Non-pigmented ciliary epithelial cell (primary cell): ENCODE measurements at places on chromosomes 16 and 17.

GRCh38 chr16:87391324-87391949 lies 699 bp upstream of the MAP1LC3B start:
- DNase-seq, result no peak

DNA sequence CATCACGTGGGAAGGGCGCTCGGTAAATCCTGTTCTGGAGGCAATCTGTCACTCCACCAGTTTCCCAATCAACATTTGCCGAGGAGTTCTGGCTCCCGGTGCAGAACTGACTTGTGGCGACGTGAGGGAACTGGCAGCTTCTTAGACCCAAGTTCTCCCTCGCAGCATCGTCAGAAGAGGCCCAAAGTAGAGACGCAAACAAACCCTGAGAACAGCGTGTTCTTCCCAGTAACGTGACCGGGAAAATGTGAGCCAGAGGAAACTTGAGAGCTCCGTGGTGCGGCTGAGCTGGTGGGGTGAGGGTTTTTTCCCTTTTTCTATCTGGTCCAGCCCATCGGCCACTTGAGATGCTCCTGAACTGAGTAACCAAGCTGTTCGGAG lies 158.9 kb upstream of the CACNG5 start:
- DNase-seq, result no peak

DNA sequence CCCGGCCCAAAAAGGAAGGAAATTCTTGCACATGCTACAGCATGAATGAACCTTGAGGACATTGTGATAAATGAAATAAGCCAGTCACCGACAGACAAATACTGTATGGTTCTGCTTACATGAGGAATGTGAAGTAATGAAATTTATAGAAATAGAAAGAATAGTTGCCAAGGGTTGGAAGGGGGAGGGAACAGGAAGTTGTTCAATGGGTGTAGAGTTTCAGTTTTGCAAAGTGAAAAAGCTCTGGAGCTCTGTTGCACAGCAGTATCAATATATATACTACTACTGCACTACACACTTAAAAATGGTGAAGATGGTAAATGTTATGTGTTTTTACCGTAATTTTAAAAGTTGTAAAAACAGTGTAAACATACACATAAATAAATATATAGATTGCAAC lies 43.7 kb downstream of the PKD1L3 start:
- no peak for DNase-seq

GRCh38 chr16:67857547-67858233 lies 10.2 kb upstream of the CENPT start:
- peak; percentile 79 for DNase-seq

DNA sequence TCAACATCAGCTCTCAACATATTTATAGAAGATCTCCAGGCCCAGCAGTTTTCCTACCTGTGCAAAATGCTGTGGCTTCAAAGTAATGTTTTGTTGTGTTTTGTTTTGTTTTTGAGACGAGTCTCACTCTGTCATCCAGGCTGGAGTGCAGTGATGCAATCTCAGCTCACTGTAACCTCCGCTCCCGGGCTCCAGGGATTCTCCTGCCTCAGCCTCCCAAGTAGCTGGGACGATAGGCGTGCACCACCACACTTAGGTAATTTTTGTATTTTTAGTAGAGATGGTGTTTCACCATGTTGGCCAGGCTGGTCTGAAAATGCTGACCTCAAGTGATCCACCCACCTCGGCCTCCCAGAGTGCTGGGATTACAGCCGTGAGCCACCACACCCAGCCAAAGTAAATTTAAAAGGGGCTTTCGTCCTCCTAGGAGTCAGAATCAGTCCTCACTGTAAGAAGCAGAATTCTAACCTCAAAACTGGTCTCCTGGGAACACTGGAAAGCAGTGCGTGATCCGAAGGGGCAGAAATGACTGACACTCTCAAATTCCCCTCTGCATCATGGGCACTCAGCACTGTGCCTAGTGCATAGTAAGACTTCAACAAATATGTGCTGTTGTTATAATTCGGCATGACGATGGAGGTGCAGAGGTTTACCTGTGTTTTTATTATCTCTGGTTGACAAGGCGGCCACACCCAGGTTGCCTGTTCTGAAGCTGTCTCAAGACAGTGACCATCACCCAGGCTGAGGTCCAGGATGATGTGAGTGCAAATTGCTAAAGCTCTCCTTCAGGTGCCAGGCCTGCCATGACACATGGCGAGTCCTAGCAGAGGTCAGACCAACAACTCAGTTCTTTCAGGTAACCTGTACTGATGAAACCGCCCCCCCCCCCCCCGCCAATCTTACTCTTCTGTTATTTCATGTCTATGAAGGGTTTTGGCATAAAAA lies 59.8 kb downstream of the ADCY9 start:
- no peak for DNase-seq

GRCh38 chr17:31388770-31389656 lies 2.5 kb upstream of the RAB11FIP4 start:
- no peak for DNase-seq

GRCh38 chr17:9571201-9571600 lies 4.4 kb downstream of the STX8 start:
- no peak for DNase-seq

GRCh38 chr16:3058139-3059030 lies 7.1 kb upstream of the IL32 start:
- DNase-seq, result no peak

GRCh38 chr17:57315061-57316015 lies 59.0 kb downstream of the MSI2 start:
- no peak for DNase-seq

DNA sequence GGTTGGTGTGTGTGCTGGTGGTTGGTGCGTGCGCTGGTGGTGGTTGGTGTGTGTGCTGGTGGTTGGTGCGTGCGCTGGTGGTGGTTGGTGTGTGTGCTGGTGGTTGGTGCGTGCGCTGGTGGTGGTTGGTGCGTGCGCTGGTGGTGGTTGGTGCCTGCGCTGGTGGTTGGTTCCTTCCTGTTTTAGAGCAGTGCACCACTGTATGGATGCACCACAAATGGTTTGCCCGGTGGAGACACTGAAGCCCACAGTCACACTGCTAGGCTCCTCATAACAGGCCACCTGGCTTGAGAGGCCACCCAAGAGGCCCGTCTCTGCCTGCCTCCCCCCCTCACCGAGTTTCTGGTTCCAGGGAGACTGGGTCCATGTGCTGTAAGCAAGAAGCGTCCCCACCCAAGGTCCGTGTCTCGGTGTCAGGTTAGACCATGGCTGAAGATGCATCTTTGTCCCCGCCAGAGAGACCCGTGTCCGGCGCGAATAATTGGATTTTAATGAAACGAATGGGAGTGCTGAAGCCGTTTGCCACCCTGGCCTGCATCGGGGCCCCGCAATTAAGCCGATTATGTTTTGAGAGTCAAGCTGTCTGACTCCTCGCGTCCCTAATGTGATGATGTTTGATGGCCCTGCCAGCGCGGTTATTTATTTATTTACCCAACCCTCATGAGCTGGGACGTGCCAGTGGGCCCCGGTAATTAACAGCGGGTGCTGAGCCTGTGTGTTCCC lies 161.3 kb upstream of the GSE1 start:
- no peak for DNase-seq

- DNase-seq, result peak; percentile 81
These were observed 117.6 kb downstream of the VPS53 start for GRCh38 chr17:596763-597644.

DNA sequence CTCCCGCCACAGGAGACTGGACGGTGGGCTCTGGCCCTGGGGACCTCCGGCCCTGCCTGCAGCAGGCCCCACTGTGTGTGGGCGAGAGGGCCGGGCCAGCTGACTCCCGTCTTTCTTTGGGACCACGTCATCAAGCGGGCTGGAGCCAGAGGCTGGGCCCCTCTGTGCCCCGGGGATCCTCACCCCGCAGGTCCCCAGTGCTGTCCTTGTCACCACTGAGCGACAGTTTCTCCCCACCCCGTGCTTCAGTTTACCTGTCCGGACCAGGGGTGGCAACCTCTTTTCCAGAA lies 181.9 kb upstream of the ZNF469 start:
- no peak for DNase-seq

- no peak for DNase-seq
These were observed 6.1 kb upstream of the STAC2 start for GRCh38 chr17:39231591-39232551.

- DNase-seq, result no peak
These were observed 165.4 kb downstream of the AIPL1 start for GRCh38 chr17:6269478-6269877.

- peak; percentile 46 for DNase-seq
These were observed 968.1 kb downstream of the CDH11 start for GRCh38 chr16:64153718-64154117.

DNA sequence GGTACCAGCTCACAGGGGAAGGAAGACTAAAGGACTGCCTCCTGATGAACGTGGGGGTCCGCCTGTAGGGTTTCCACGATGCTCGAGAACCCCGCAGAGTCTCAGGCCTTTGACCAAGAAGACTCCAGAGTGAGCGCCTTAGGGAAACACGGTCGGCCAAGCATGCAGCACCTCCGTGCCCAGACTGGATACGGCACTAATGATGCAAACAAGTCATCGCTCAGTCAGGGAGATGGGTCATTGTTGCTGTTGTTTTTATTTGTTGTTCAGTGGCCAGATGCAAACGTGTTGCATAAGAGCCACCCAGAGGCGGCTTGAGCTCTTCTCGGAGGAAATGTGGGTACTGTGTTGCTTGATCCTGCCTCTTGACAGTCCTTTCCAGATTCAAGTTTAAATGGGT lies 19.3 kb upstream of the RBFOX3 start:
- no peak for DNase-seq

DNA sequence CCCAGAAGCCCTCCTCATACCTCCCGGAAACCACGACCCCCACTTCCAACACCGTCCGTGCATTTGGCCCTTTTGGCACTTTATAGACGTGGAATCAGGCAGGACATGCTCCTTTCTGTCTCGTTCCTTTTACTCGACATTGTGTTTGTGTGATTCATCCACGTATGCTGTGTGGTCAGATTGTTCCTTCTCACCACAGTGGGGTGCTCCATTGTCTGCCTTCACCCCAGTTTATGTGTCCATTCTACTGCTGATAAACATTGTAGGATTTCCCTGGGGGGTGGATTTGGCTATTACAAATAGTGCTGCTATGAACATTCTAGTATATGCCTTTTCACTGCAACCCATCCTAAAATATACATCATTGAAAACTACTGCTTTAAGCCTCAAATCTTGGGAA lies 28.9 kb upstream of the RPH3AL start:
- no peak for DNase-seq

DNA sequence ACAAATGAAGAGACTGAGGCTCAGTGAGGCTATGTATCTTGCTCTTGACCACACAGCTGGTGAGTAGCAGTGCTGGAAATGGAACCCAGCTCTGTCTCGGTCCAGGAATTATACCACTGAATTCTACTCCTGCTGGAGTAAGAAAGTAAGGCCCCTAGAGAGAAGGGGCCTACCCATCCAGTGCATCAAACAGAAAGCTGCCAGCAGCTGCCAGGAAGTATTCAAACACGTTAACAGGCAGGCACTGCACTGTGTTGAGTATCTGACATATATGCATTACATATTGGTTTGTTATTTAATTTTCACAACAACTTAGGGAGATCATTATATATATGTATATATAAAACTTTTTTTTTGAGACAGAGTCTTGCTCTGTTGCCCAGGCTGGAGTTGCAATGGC lies 4.0 kb downstream of the ARL5C start:
- DNase-seq, result no peak

- no peak for DNase-seq
These were observed 301.6 kb upstream of the C16orf82 start for GRCh38 chr16:26765087-26765486.

DNA sequence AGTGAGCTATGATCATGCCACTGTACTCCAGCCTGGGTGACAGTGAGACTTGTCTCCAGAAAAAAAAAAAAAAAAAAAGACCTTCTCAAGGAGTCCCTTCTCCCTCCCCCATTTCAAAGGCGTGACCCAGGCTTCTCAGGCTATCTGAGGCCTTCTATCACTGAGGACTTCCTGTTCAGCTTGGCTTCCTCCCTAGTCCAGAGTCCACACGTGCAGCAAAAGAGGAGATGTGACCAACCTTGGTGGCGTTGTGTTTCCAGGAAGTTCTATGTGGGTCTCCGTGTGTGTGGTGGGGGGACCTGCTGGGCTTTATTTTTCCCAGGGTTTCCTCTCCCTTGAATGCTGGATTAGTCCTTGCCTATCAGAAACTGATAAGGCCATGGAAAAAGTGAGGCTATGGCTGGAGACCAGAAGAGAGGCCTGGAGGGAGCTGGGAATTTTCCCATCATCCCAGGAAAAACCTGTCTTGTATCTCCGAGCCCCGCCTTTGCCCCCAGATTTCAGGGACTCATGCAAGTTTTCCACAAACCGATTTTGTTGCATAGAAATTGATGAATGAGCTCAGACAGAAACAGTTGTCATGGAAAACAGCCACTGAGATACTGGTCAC lies 148.1 kb downstream of the SALL1 start:
- DNase-seq, result no peak

GRCh38 chr17:20966870-20967269 lies 75.9 kb downstream of the USP22 start:
- DNase-seq, result no peak

GRCh38 chr16:74893541-74893940 lies 91.4 kb downstream of the WDR59 start:
- DNase-seq, result no peak

DNA sequence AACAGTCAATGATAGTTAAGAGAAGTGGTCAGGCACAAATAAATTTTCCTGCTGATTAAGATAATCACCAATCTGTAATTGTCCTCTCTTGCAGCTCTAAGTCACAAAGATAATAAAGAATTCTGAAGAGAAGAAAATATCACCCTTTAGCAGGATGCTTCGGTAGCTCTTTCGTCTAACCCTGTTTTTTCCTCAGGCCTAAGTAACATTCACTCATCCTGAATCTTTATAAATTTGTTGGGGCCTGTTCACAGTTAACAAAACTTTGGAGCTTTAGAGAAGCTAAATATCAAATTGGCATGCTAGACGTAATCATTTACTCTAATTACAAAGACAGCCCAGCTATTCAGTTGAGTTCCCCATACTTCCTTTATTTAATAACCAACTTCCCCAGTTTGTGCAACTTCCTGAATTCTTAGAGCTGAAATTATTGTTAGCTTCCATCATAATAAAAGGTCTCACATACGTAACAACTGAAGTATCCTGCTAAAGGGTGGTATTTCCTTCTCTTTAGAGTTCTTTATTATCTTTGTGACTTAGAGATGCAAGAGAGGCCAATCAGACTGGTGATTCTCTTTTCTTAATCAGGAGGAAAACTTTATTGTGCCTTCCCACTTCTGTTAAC lies 118.6 kb downstream of the TANGO6 start:
- no peak for DNase-seq

- DNase-seq, result no peak
These were observed 1.2 kb downstream of the GRN start for GRCh38 chr17:44346064-44346844.

- no peak for DNase-seq
These were observed 92.1 kb downstream of the NPIPB11 start for GRCh38 chr16:29314292-29314934.

- DNase-seq, result peak; percentile 55
These were observed 8.7 kb upstream of the KAT7 start for GRCh38 chr17:49779739-49780231.

DNA sequence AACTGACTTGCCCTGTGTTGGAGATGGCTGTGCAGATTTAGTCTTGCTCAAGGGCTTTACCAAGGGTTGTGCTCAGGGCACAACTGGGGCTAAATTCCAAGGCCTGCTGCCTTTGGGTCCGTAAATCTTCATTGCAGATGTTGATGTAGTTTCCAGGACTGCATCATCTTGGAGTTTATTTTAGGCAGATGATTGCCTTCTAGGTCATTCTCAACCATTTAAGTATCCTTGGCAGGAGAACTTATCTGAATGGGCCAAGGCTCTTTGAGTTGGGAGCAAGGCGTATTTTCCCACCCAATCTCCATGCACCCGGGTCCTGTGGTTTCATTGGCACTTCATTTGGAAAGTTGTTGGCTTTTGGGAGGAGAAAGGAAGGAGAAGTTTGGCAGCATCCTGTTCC lies 200.3 kb downstream of the MSI2 start:
- DNase-seq, result no peak

- DNase-seq, result no peak
These were observed 17.3 kb downstream of the CA5A start for GRCh38 chr16:87918866-87919680.
